ENCODE measurements at places on chromosomes 5 and 9. TPM values are rescaled to one million over a fixed set of nuclear protein-coding genes. Genes with fewer than 3 reads are reported as not detected.

The C6 gene
- total RNA-seq = not detected

The OSTF1 gene
- 75.5 TPM for total RNA-seq

The MYORG gene
- 3.6 TPM for total RNA-seq

The FOXD4L4 gene
- total RNA-seq = 0.19 TPM
